ENCODE measurements at places on chromosomes 1 and 21.

DNA sequence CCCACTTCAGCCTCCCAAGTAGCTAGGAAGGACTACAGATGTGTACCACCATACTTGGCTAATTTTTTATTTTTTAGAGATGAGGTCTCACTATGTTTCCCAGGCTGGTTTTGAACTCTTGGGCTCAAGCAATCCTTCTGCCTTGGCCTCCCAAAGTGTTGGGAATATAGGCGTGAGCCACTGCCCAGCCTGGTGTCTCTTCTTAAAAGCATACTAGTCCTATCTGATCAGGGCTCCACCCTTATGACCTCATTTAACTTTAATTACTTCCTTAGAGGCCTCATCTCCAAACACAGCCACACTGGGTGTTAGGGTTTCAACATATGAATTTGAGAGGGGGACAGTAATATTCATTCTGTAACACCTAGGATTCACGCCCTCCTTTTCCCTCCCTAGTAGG, 130.9 kb downstream of the GLIS1 start:
- DNase-seq, result no peak

- DNase-seq, result no peak
These were observed 3.5 kb upstream of the CELA2A start for GRCh38 chr1:15452866-15453571.

GRCh38 chr1:214568328-214568727, 16.9 kb upstream of the PTPN14 start:
- DNase-seq, result no peak

DNA sequence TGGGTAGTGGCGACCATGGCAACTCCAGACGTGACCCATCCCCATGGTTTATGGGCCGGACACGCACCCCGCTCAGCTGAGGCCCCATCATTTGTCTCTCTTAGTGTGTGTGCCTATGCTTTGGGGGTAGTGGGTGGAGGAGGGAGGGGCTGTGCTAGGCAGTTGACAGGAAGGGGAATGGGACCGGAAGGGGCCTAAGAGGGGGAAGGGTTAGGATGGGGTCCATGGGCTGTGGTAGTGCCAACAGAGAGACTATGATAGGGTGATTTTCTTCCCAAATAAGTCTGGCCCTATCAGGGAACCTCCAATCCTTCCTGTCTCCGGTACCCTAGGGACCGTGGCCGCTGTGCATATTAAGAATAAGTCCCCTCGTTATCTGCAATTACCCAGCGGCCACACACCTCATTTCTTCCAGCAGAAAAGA, 9.9 kb downstream of the DMAP1 start:
- DNase-seq, result no peak

DNA sequence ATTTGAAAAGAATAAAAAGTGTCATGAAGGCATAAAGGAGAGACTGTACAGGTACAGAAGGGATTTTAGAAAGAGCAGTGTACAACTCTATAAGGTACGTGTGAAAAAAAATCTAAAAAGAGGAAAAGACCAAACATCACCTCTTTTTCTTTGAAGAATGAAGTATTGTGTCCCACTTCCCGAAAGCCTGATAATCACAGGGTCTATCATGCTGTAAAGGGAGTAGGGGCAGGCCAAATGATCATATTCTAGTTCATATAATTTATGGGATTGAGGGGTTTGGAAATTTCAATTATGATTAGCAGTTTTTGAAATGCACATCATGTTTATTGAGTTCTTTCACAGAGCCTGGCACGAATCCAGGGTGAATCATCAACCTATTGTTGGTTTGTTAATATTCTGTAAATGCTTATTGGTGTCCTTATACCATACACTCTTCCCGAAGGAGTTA, 910 bp upstream of the RERE start:
- no peak for DNase-seq

DNA sequence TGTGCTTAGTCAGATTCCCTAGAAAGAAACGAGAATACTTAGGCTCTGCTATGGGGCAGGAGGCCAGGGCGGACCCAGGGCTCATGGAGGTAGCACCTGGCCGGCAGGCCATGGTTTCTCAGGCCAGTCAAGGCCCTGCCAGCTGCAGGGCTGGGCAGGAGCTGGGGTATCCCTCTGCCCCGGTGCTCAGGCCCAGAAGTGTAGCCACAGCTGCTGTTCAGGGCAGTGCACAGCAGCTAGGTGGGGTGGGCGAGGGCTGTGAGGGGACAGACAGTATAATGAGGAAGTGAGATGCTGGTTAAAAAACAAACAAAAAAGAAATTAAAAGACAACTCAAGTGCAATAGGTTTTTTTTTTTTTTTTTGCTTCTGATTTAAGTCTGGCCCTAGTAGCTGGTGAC, 34.0 kb upstream of the EDN2 start:
- no peak for DNase-seq

DNA sequence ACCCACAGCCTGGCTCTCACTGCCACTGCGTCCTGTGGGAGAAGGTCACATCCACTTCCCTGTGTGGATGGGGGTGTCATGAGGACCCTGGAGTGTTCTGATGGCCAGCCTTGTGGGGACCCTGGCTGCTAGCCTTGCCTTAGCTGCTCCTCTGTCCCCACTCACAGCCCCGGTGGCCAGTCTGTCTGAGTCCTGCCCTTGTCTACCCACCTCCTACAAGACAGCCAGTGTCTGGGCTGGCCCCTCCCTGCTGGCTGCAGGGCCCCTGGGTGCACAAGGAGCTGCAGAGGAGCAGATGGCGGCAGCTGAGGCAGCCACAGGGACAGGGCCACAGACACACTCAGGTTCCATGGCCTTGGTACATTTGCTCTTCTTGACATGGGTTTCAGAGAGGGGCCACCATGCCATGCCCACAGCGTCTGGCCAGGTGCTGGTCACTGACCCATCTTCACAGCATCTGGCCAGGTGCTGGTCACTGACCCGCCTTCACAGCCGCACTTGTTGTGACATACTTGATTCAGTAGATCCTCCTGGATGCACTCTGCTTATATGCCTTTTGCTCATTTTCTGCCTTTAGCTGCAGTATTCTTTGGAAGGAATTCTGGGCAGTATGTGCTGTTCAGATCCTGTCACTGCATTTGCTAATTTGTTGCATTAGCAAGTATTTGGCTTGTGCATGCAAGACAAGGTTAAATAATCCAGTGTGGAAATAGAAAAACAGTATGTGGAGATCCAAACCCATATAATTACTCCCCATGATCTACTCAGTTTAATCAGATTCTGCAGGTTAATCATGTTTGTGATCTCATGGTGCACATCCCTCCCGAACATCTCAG, 157.8 kb downstream of the PCBP3 start:
- DNase-seq, result no peak

GRCh38 chr1:170562646-170563338, 30.8 kb downstream of the GORAB start:
- peak; percentile 82 for DNase-seq

- no peak for DNase-seq
These were observed 106.6 kb downstream of the LRRIQ3 start for GRCh38 chr1:74091371-74091770.

GRCh38 chr1:104574620-104575019, 824.9 kb downstream of the AMY1C start:
- DNase-seq, result no peak

GRCh38 chr1:97693601-97694000, 227.2 kb downstream of the DPYD start:
- no peak for DNase-seq

DNA sequence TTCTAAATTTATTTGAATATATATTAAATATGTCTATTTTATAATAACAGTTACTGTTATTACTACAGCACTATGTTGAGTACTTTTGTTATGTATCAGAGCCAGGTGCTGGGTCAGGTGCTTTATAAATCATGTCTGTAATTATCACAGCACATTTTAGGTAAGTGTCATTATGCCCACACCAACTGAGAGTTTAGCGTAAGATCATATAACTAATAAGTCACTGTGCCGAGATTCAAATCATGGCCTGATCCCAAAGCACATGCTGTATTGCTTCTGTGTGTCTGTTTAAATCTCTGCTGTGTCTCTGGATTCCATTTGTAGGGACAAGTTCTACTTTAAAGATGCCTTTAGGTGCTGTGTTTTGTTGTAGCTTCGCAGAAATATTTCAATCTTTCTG, 1.9 kb downstream of the GPSM2 start:
- DNase-seq, result no peak

DNA sequence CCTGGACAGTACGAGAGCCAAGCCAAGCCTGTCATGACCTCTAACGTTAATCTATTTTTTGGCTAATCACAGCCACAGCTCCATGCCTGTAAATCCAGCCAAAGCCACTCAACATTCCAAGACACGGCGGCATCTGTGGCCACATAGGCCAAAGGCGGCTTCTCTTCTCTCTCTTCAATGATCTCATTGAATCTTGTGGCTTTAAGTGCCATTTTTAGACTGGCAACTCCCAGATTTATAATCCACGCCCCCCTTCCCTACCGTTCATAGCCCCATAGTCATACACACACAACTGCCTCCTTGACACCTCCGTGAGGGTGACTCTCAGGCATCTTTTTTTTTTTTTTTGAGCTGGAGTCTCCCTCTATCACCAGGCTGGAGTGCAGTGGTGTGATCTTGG, 5.7 kb upstream of the SELENON start:
- DNase-seq, result no peak

- DNase-seq, result no peak
These were observed 25.7 kb upstream of the C1orf105 start for GRCh38 chr1:172394811-172395210.

- no peak for DNase-seq
These were observed 22.7 kb downstream of the UBASH3A start for GRCh38 chr21:42426424-42426823.

- DNase-seq, result no peak
These were observed 3.4 kb downstream of the AGPAT3 start for GRCh38 chr21:43868461-43868860.

- DNase-seq, result no peak
These were observed 4.9 kb downstream of the LIX1L start for GRCh38 chr1:145952903-145953302.

- DNase-seq, result no peak
These were observed 23.9 kb downstream of the GNAT2 start for GRCh38 chr1:109595531-109595930.

- DNase-seq, result no peak
These were observed 4.1 kb downstream of the SAMSN1 start for GRCh38 chr21:14541841-14542490.

DNA sequence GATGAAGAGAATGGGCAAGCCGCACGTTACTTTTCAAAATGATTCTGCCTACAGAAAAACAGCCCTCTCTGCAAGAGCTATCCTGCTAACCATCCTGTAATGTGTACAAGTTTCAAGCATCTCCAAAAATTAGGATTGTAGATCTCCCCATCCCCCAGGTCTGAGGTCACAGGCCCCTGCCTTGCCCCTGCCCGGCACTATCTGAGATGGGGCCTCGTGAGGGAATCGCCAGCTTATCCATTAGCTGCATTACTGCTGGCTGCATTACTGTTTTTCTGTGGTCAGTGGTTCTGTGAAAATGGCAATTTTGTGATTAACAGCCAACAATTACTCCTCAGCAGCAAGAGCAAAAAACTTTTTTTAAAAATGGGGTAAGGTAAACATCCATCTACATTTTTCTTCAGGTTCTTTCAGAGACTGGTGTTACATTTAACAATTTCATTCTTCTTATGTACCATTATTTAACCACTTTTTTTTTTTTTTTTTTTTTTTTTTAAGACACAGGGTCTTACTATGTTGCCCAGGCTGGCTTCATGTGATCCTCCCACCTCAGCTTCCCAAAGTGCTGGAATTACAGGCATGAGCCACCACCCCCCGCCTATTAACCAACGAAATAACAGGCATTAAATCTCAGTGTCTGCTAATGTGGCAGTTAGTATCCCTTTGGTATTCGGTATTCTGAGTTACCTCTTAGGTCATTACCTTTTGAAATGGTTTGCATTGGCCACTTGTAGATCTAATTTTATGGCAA, 83.8 kb downstream of the MRPL37 start:
- DNase-seq, result no peak

DNA sequence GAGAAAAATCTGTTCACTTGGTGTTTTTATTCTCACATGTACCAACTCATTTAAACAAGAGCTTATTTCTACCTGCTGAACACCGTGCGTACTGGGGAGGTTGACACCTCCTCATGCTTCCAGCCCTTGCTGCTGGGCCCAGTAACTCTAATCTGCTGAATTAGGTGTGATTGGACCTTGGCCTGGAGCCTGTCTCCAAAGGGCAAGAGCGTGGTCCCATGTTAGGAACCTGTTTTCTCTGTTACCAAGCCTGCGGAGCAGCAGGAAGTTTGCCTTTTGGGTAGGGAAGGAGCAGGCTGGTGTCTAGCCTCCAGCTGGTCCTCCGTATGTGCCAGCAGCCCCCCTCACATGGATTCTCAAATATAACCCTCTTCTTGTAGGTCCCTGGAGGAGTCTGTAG, 10.9 kb upstream of the SLC27A3 start:
- DNase-seq, result no peak

- no peak for DNase-seq
These were observed 217.4 kb upstream of the RUNX1 start for GRCh38 chr21:35266546-35266945.

- no peak for DNase-seq
These were observed 890.2 kb upstream of the B3GALT2 start for GRCh38 chr1:194076646-194077045.

- peak; percentile 86 for DNase-seq
These were observed 34.8 kb downstream of the CHAF1B start for GRCh38 chr21:36419996-36420395.

- DNase-seq, result no peak
These were observed 30.9 kb upstream of the CACYBP start for GRCh38 chr1:174968750-174969244.

GRCh38 chr1:228457017-228457395, 30.2 kb upstream of the RNF187 start:
- no peak for DNase-seq

GRCh38 chr1:166844791-166845190, 5.5 kb downstream of the POGK start:
- no peak for DNase-seq

GRCh38 chr1:214859647-214860046, 222.9 kb upstream of the KCNK2 start:
- DNase-seq, result no peak

GRCh38 chr1:1360506-1361169, 2.3 kb upstream of the MXRA8 start:
- peak; percentile 93 for DNase-seq

DNA sequence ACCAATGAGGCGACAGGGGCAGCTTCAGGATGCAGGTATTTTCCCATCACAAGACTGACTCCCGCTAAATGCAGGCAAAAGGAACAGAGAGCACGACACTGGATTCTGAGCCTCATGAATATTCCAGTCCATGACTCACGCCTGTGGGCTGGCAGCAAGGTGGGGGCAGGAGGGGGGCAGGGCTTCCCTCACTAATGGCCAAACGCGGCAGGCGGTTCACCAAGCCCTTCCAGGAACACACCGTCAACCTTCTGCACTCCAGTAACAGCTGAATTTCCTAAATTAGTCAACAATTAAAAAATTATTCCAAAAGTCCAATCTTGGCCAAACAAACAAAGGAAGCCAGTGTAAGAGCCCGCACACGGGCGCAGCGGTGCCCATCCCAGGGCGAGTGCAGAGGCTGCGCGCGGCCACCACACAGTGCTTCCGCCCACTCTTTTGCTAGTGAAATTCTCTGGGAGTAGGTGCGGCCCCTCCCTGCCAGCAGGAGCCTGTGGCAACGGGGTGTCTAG, 12.5 kb upstream of the GPR153 start:
- DNase-seq, result no peak

- peak; percentile 70 for DNase-seq
These were observed 25.7 kb downstream of the CRYAA start for GRCh38 chr21:43194303-43195120.

GRCh38 chr1:117188816-117189437, 21.8 kb downstream of the VTCN1 start:
- DNase-seq, result no peak

GRCh38 chr1:179781962-179782361, 38.9 kb downstream of the FAM163A start:
- no peak for DNase-seq
